ENCODE measurements at places on chromosomes 11 and 22.

- DNase-seq = no peak
Measured at GRCh38 chr11:69974528-69974927, 103.6 kb upstream of the ANO1 start.

DNA sequence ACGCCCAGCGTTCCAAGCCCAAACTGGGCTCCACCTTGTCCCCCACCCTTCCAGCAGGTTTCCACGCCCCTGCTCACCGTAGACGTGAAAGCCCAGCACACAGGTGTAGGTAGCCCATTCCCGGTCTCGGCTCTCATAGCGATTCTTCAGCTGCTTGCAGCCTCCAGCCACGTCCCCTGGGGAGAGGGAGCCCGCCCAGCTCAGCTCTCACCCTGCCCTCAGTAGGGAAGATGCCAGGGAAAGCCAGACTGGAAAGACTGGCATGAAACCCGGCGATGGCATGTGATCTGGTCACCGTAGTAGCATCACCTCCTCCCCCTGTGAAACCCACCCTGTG lies 1.4 kb upstream of the MTA2 start:
- no peak for DNase-seq

GRCh38 chr22:28029956-28030355 lies 110.9 kb upstream of the PITPNB start:
- no peak for DNase-seq

DNA sequence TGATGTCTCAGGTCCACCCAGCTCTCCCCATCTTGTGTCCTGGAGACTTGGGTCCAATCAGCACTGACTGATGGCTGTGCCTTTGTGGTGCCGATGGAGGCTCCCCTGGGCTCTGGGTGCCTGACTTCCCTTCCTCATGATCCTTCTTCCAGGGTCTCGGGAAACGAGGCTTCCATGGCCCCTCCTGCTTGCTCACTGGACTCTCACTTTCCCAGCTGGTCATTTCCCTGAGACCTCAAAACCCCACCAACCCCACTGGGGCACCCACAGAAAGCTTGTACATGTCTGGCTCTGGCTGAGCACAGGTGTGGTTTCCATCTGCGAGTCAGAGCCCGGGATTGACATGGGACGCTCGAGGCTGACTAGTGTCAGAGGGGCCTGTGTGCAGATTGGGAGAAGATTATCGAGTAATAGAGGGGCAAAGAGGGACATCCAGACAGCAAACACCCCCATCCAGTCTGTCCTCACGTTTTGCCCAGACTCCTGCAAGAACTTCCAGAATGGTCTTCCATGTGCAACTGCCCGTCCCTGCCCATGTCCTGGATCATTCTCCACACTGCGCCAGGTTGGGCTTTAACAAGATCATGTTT lies 15.1 kb downstream of the APOL1 start:
- no peak for DNase-seq

GRCh38 chr11:6606471-6607189 lies 3.1 kb downstream of the ILK start:
- DNase-seq = peak; percentile 76

DNA sequence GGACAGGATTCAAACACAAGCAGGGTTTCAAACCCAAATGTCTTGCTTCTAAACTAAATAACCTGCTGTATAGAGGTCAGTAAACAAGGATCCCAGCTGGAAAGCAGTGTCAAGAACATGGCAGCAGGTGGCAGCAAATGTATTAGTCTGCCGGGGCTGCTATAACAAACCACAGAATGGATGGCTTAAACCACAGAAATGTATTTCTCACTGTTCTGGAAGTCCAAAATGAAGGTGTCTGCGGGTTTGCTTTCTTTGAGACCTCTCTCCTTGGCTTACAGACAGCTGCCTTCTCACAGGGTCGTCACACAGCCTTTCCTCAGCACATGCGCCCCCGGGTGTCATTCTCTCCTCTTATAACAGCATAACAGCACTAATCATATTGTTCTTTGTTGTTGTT lies 65.1 kb upstream of the LRRC55 start:
- no peak for DNase-seq

GRCh38 chr22:45518580-45518991 lies 15.9 kb downstream of the FBLN1 start:
- no peak for DNase-seq

DNA sequence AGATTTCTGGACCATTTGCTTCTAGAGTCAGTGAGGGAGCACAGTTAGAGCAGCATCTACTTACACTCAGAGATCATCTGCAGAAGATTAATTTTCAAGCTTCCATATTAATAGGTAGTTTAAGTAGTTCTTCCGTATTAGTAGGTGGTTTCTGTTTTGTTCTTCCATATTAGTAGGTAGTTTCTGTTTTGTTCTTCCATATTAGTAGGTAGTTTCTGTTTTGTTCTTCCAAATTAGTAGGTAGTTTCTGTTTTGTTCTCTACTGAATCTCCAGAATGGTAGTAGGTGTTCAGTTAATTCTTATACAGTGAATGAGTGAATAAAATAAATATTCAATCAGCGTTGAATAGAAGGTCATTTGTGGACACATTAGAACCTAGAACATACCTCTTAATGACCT lies 175.7 kb downstream of the TMEM135 start:
- no peak for DNase-seq

DNA sequence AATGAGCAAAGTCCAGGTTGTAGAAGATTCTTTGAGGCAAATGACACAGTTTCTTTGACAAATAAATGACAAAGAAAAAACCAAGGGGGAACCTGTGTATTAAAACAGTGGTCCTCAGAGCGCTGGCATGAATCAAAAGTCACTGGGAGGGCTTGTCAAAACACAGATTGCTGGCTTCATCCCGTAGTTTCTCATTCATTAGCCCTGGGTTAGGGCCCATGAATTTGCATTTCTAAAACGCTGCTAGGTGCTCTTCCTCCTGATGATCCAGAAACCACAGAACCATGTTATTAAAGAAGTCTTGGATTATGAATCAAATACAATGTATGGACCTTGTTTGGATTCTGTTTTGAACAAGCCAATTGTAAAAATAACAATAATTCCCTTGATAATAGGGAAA lies 92.7 kb downstream of the YAP1 start:
- DNase-seq = no peak

GRCh38 chr22:30327864-30328345 lies 1.2 kb upstream of the TBC1D10A start:
- no peak for DNase-seq

DNA sequence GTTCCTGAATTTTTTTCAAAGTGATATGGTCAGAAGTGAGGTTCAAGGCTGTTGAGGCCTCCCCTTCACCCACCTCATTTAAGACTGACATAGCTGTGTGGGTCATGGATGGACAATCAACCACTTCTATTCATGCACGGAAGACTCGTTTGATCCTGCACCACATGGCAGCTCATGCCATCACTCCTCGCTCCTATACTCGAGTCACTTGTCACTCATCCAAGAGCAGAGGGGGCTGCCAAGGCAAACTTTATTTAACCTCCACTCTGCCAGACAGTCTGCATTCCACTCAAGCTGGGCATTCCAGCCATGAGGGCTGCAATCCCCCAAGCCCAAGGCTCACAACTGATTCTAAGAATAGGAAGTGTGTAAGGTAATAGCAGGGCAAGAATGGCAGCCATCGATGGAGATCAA lies 34.1 kb downstream of the SNX19 start:
- DNase-seq = no peak

- no peak for DNase-seq
Measured at GRCh38 chr11:121654843-121655536, 202.2 kb upstream of the SORL1-AS1 start.

- DNase-seq = peak; percentile 81
Measured at GRCh38 chr22:29799217-29799680, 32.1 kb downstream of the UQCR10 start.

DNA sequence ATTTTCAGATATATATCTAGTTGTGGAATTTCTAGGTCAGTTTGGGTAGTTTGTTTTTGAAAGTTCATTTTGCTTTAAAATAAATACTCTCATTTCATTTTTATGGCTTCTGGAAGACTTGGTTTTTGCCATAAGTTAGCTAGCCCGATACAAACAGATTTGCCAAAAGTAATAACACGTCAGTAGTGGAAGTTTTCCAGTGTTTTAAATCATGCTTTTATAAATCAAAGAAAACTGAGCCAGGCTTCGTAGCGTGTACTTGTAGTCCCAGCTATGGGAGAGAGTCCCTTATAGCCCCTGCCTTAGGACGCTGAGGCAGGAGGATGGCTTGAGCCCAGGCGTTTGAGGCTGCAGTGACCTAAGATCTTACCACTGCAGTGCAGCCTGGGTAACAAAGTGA lies 21.7 kb upstream of the MICALL1 start:
- no peak for DNase-seq

DNA sequence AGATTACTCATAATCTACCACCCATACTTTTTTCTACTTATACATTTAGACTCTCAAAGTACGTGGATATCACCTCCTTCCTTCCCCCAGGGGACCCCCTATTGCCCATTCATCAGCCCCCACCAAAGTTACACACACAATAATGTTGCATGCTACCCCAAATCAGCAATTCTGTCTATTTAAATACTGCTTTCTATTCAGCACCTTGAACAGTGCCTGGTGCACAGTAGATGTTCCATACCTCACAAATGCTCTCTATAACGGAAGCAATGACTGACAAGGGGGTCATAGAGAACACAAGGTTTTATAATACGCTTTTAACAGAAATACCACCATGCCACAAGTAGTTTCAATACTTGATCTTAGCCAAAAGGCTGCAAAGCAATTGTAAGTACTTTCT lies 370.7 kb downstream of the MIAT start:
- no peak for DNase-seq

GRCh38 chr11:64241491-64242374 lies 838 bp downstream of the FKBP2 start:
- no peak for DNase-seq

Measured in C1 segment of cervical spinal cord (tissue), 14 donors.